ENCODE measurements at places on chromosomes 3 and 15.

DNA sequence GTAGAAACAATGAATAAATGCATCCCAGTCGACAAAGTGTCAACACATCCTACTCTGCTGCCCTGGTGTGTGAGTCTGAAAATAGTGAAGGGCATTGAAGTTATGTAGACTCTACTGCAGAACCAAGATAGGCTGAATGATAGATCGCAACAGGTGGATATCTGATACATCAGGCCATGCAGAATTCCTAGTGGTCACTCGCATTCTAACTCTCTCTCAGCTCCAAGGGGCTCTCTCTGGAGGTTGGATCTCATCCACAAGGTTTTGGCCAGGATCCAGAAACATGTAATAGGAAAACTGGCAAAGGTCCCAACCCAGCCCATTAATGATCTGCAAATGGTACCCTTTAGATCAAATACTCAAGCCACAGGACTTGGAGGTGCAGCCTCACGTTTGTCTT lies 514.1 kb downstream of the MAGI1 start:
- peak; percentile 63 for DNase-seq

GRCh38 chr3:75192146-75192616 lies 471.9 kb upstream of the FRG2C start:
- peak; percentile 64 for DNase-seq

- DNase-seq = peak; percentile 63
Measured at GRCh38 chr15:44584162-44584749, 47.3 kb downstream of the EIF3J start.

- DNase-seq = no peak
Measured at GRCh38 chr15:61050844-61051568, 178.1 kb downstream of the RORA start.

DNA sequence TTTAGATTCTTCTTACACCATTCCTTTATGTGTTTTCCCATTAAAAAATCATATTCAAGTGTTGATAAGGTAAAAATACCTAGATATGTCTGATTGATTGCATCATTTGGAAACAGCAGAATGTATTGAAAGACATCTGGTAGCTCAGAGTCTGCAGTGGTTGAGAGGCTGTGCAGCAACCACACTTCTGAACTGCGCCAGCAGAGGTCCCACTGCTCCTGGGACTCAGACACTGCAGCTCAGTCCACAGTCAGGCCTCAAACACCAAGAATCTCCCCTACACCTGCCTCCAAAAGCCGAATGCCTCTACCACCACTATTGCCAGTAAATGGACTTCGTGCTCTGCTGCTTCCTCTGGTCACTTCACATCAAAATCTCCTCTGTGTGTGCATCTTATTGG lies 176.9 kb upstream of the LMCD1 start:
- peak; percentile 49 for DNase-seq

DNA sequence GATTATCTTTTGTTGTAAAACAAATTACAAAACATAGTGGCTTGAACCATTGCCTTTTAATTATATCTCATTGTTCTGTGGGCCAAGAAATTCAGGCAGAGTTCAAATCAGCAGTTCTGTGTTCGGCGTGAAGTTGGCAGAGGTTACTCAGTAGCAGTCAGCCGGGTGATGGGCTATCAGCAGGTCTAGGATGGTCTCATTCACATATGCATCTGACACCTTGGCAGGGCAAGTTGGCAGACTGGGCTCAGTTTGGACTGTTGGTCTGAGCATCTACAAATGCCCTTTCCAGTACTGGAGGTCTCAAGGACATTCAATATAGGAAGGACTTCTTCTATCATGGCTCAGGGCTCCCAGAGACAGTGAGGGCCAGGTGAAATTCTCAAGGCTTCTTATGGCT lies 51.2 kb upstream of the ITGA11 start:
- no peak for DNase-seq

- no peak for DNase-seq
Measured at GRCh38 chr3:21909096-21909495, 158.1 kb upstream of the ZNF385D start.

- no peak for DNase-seq
Measured at GRCh38 chr3:64167868-64168267, 57.4 kb downstream of the PRICKLE2 start.

DNA sequence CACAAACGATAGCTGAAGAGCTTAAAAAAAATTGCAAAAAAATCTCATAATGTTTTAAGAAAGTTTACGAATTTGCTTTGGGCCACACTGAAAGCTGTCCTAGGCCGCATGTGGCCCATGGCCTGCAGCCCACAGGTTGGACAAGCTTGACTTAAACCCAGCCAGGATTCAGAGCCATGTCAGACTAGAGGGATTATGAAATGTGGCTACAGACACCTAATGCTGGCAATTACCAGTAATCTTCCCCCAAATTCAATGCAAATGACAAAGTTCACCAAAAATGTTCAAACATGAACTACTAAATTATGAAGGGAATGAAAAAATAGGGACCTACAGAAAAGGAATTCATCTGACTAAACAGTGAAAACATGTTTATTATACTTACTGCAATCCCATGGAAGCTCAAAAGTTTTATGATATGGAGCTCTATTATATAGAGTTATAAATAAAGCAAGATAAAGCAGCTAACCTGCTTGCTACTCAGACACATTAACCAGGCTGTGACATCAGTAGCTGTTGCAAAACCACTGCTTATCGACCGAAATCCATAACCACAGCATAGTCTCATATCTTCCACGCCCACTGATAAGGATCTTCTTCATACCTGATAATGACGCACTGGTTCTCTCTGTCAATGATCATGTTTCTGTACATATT lies 49.2 kb downstream of the LDHAL6B start:
- no peak for DNase-seq

- peak; percentile 21 for DNase-seq
Measured at GRCh38 chr3:96700322-96701315, 113.8 kb upstream of the EPHA6 start.

DNA sequence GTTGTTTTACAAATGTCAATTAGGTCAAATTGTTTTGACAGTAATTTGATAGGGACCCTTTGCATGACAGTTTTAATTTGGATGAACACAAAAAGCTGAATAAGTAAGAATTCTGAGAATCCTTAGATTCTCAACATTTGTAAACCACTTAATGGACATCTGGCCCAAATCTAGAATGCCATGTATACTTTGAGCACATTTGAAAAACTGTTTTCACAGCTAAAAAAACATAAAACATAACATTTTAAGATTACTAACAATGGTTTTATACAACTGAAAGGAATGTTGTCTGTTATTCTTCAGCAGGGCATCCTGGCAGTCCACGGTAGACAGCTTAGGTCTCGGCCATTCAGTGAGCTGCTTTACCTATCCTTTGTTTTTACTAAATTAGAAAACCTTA lies 34.5 kb upstream of the TM2D3 start:
- no peak for DNase-seq

- DNase-seq = peak; percentile 34
Measured at GRCh38 chr3:138653567-138653966, 45.0 kb downstream of the FAIM start.

GRCh38 chr3:150666167-150666566 lies 37.6 kb downstream of the ERICH6 start:
- no peak for DNase-seq

- no peak for DNase-seq
Measured at GRCh38 chr3:81544385-81544784, 217.1 kb downstream of the GBE1 start.

- no peak for DNase-seq
Measured at GRCh38 chr3:71905426-71905825, 120.5 kb upstream of the PROK2 start.

- DNase-seq = peak; percentile 46
Measured at GRCh38 chr3:78613421-78613879, 1154.3 kb downstream of the ROBO1 start.

DNA sequence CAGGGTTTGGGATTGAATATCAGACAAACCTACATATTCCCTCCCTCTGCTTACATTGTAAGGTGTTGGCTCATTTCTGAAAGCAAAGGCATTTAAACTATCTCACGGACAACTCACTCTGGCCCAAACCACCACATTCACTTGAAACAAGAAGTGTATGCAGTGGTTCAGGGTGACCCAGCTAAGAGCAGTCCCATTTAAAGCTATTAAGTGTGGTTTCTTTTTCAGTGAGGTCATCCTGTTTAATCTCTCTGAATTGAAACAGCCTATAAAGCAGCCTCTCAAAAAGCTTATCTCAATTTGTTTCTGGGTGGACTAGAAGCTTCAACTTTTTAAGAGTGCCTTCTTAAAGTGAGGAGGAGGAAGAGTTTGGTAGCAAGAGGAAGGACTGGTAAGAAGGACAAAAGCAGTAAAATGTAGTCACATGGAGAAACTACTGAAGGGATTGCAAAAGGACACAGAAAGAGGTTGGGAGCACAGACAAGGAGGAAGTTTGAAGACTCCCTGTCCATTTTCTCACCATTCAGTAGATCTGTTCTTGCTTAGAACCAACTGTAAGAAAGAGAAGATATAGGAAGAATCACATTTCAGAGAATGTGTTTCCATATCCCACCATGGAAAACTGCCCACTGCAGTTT lies 151.6 kb downstream of the TMCO5A start:
- no peak for DNase-seq

DNA sequence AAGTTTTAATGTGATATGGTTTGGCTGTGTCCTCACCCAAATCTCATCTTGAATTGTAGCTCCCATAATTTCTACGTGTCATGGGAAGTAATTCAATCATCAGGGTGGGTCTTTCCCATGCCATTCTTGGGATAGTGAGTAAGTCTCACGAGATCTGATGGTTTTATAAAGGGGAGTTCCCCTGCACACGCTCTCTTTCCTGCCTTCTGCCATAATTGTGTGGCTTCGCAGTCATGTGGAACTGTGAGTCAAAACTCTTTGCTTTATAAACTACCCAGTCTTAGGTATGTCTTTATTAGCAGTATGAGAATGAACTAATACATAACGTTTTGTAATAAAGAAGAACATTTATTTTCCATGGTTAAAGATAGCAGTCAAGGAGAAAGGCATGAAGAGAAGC lies 39.2 kb upstream of the GOLIM4 start:
- DNase-seq = no peak

GRCh38 chr3:190339130-190339529 lies 16.9 kb upstream of the CLDN1 start:
- DNase-seq = no peak

- DNase-seq = no peak
Measured at GRCh38 chr3:187689984-187690383, 12.4 kb downstream of the RTP2 start.

DNA sequence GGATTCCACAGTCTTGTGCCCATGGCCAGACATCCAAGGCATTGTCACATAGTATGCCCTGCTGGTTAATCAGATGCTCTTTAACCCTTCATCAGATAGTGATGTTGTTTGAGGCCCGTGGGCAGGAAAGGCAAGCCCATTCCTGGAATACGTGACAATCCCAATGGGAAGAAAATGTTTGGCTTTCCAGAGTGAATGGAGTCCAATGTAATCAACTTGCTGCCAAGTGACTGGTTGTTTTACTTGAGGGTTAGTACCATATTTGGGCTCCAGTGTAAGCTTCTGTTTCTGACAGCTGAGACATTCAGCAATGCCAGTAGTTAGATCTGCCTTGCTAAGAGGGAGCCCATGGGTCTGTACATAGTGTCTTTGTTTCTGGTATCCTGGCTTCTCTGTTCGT lies 31.3 kb downstream of the RPL39L start:
- DNase-seq = no peak

GRCh38 chr15:60994963-60995475 lies 234.1 kb downstream of the RORA start:
- no peak for DNase-seq
